Activated T-cell treated with anti-CD3 and anti-CD28 coated beads, Interleukin-2, amount 50 U/mL, for 72 hours (primary cell): ENCODE measurements at places on chromosomes 5 and 9. TPM values are rescaled to one million over a fixed set of nuclear protein-coding genes. Genes with fewer than 3 reads are reported as not detected.

The CANX gene
- total RNA-seq: 714 TPM

The MRNIP gene
- 26.4 TPM for total RNA-seq

The IFNK gene
- total RNA-seq: not detected

The KCNV2 gene
- not detected for total RNA-seq

The GABRA6 gene
- not detected for total RNA-seq

The ZNF462 gene
- 0.76 TPM for total RNA-seq

The SPRY4 gene
- 1.1 TPM for total RNA-seq

The SPATA31C1 gene
- total RNA-seq: not detected

- DNase-seq: no peak
These were observed 3.0 kb upstream of the MACROH2A1 start for GRCh38 chr5:135402031-135402430.

DNA sequence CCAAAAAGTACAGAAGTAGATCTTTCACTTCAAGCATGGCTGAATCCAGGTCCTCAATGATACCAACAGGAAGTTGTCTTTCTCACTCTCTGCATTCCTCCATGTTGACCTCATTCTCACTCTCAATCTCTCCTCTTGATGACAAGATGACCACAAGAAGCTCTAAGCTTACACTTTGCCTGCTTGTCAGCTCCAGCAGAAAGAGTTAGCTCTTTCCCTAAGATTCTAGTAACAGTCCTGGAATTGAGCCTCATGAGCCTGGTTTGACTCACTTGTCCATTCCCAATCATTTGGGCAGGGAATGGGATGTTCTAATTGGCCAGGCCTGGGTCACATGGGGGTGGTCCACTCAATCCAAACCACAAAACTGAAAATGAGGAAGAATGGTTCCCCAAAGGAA is 3.3 kb upstream of the CLTA start:
- no peak for DNase-seq

DNA sequence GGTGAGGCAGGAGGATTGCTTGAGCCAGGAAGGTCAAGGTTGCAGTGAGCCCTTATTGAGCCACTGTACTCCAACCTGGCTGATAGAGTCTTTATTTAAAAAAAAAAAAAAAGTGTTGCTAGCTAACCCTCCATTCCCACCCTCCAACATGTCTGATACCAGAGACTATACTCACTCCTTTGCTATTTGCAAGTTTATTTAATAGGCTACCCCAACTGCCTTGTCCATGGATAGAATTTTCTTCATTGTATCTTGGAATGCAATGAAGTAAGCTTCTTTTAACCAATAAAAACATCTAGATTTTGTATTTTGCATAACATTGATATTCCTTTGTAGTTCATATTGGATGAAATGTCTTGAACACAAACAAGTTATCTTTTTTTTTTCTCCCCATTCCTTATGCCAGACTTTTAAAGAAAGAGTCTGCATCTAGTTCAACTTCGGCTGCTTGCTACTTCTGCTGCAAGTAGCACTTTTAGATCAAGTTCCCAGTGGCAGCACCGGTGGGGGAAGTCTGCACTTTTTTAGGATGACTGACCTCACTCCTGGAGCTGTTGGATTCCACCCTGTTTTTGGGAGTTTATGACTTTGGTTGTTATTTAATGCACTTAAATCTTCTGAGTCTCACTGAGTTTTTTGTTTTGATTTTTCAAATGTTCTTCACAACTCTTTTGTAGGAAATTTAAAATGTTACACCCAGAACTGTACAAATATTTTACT is 112.5 kb downstream of the UHRF2 start:
- no peak for DNase-seq

DNA sequence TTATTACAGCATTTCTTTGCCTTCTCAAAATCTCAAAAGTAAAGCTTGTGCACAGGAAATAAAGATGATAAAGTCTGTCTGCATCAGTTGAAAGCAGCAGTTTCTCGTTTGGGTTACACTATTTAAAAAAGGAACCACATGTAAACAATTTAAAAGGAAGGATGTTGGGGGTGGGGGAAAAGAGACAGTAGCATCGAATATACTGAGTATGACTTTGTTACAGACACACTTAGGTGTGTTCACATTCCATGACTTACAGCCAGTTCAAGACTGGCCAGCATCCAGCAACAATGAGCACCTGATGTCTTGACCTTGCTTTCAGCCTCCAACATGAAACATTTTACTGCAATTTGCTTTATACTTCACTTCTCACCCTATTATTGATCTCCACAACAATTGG is 8.7 kb downstream of the GAPT start:
- no peak for DNase-seq

- no peak for DNase-seq
These were observed 22.9 kb downstream of the PROP1 start for GRCh38 chr5:177973066-177973635.

- no peak for DNase-seq
These were observed 10.2 kb upstream of the SLC25A51 start for GRCh38 chr9:37914154-37914551.

DNA sequence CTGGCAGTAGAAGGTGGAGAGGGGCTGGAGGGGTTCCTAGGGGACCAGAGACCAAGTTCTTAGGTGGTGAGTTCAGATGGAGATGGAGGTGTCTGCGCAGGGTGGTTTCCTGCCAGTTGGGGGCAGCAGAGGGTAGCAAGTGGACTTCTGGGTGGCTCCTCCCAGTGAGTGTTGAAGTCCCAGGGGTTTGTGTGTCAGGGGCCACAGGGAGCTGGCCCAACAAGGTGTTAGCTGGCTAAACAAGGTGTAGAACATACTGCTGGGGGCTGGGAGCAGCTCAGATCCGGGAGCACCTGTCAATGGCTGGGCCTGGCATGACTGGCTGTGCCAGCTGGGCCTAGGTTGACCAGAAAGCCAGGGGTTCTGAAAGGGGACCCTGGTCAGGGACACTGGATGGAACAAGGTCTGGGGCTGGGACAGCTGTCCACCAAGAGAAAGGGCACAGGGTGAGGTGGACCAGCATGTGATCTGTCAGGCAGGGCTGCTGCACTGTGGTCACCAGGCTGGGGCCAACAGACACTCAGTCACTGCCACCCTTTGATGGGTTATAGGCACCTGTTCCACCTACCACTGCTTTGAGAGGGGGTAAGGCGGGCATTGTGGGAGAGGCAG is 35.6 kb downstream of the DAB2IP start:
- DNase-seq: peak; percentile 76

DNA sequence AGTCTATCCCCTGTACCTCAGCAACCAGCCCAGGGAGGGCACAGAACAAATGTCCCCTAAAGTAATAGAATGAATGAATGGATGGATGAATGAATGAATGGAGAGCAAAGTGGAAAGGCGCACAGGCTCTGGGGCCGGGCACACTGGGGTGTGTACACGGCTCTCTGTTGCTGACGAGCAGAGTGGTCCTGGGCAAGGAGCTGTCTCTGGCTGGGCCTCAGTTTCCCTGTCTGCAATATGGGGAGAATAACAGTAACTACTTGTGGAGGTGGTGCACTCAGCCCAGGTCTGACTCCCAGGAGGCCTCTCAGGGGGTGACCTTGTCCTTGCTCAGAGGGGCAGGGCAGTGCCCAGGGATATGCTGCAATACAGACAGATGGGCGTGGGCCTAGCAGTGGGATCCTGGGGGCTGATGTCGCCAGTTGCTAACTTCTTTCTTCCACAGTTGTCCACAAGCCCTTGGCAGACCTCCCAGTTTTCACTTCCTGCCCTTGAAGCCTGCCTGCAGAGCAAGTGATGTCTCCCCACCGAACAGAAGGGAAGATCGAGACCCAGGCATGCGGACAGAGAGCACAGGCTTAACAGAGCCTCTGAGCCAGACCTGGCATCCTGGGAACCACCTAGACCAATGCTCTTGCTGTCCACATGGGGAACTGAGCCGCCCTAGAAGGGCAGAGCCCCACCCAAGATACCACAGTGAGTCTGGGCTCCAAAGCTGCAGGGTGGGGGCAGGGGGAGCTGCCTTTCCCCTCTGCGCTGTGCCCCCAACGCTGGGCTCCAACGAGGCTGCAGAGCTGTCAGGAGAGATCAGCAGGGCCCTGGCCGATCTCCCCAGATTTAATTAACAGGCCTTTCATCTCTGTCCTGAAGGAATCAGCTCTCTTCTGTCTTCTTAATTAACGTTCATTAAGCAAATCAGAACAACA is 13.6 kb upstream of the LAMC3 start:
- no peak for DNase-seq

- DNase-seq: no peak
These were observed 71.2 kb downstream of the CWC27 start for GRCh38 chr5:64839936-64840335.

GRCh38 chr5:37198061-37198460 is 51.1 kb downstream of the CPLANE1 start:
- DNase-seq: no peak

GRCh38 chr5:69300537-69301203 is 31.9 kb downstream of the CCDC125 start:
- DNase-seq: no peak

GRCh38 chr5:111627862-111628261 is 115.5 kb upstream of the STARD4 start:
- peak; percentile 23 for DNase-seq

DNA sequence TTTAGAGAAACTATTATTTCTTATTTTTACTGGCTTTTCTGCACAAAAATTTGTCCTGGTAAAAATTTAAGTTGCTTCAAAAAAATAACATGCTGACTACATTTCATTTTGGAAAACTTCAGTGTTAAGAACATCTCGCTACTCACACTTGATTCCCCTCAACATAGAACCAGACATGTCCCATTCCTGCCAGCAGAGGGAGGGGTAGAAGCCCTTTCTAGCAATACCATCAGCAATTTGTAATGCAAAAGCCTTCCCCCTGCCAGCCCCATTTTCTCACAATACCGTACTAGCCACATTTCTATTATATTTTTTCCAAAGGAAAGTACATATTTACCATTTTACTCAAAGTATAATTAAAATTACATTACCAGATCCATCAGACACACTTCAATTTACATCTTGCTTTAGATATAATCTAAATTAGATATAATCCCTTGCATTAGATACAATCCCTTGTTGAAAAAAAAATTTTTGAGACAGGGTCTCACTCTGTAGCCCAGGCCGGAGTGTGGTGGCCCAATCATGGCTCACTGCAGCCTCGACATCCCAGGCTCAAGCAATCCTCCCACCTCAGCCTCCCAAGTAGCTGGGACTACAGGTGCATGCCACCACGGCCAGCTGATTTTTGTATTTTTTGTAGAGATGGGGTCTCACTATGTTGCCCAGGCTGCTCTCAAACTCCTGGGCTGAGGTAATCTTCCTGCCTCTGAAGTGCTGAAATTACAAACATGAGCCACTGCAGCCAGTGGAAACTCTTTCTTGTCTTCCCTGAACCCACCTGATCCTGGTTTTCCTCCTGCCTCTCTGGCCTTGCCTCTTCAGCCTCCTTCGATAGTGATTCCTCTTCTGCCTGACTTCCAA is 39.6 kb upstream of the IDNK start:
- peak; percentile 12 for DNase-seq

GRCh38 chr5:160289356-160289651 is 23.1 kb downstream of the CCNJL start:
- DNase-seq: no peak
